ENCODE measurements at places on chromosomes 2 and 18.

GRCh38 chr2:40302751-40303325 lies 149.1 kb downstream of the SLC8A1 start:
- H3K27ac ChIP-seq = no peak overlapping the region
- DNase-seq = no peak
- H3K36me3 ChIP-seq = no peaks in the 10 kb centered on the region
- H3K27me3 ChIP-seq = no peaks in the 10 kb centered on the region
- H3K4me1 ChIP-seq = no peaks in the 10 kb centered on the region

DNA sequence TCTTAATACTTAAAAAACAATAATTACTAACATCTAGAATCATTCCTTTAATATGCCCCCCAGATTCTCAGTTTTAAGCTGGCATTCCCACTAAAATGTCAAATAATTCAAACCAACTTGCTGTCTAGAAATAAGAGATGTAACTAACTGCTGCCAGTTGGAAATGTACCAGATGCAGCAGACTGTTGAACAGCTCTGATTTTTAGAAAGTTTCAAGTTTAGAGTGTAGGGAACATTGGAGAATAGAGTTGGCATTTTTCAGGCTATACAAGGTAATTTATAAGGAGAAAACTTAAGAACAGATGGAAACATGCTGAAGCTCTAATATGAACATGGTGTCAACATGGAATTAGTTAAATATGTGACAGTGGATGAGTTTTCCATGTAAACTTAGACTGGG lies 101.4 kb downstream of the PTRHD1 start:
- no peak overlapping the region for H3K4me3 ChIP-seq
- no peak for DNase-seq
- peaks cover 27% of the 10 kb centered on the region for H3K36me3 ChIP-seq
- H3K4me1 ChIP-seq = peaks cover 10% of the 10 kb centered on the region
- H3K27ac ChIP-seq = no peak overlapping the region
- no peaks in the 10 kb centered on the region for H3K27me3 ChIP-seq

GRCh38 chr2:36729067-36729466 lies 32.6 kb downstream of the VIT start:
- H3K27me3 ChIP-seq = peaks cover 8% of the 10 kb centered on the region
- no peaks in the 10 kb centered on the region for H3K36me3 ChIP-seq
- no peak overlapping the region for H3K4me3 ChIP-seq
- H3K27ac ChIP-seq = no peak overlapping the region
- DNase-seq = no peak

DNA sequence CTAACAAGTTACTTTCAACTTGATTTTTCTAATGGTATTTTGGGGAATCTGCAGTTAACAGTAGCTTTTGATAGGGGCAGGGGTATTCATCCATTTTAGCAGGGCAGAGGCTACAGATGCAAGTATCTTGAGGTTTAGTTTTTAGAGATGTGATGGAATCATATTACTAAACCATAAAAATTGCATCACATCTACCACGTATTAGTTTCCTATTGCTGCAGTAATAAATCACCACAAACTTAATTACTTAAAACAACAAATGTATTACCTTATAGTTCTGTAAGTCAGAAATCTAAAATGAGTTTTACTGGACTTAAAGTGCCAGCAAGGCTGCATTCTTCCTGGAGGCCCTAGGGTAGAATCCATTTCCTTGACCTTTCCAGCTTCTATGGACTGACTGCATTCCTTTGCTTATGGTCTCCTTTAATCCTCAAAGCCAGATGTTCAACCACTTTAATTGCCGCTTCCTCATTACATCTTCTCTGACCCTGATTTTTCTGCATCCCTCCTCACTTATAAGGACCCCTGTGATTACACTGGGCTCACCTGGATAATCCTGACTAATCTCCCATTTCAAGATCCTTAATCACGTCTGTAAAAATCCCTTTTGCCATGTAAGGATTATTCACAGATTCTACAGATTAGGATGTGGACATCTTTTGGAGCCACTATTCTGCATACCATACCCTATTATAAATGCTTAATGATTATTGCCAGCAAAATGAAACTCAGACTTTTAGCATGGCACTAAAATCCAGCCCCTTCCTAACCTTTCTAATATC lies 21.9 kb upstream of the EXOC6B start:
- no peaks in the 10 kb centered on the region for H3K4me1 ChIP-seq
- DNase-seq = no peak
- no peak overlapping the region for H3K27ac ChIP-seq
- H3K27me3 ChIP-seq = peaks cover 19% of the 10 kb centered on the region
- H3K4me3 ChIP-seq = no peak overlapping the region

DNA sequence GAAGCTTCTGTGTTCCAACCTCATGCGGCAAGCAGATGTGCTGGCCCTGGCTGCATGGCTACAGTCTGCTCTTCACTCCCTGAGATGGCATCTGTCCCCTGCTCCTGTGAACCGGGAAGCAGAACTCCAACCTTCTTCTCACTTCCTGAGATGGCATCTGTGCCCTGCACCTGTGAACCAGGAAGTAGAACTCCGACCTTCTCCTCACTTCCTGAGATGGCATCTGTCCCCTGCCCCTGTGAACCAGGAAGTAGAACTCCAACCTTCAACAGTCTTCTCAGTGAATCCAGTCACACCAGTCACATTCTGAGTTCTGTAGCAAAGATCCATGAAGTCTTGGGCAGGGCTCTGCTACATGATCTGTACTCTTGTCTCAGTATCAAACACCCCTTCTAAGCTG lies 887.2 kb upstream of the KLHL29 start:
- DNase-seq = no peak
- H3K27ac ChIP-seq = no peak overlapping the region
- no peaks in the 10 kb centered on the region for H3K27me3 ChIP-seq
- no peaks in the 10 kb centered on the region for H3K4me1 ChIP-seq
- no peaks in the 10 kb centered on the region for H3K36me3 ChIP-seq

DNA sequence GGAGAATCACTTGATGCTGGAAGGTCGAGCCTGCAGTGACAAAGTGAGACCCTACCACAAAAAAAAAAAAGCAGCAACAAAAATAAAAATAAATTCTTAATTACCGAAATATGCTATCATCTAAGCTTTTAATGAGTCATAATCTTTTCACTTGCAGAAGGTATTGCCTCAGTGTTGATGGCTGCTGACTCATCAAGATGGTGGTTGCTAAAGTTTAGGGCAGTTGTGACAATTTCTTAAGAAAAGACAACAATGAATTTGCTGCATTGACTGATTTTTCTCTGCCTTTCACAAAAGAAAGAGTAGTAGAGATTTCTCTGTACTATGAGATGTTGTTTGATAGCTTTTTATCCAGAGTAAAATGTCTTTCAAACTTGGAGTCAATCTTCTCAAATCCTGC lies 1809.0 kb downstream of the SUCLG1 start:
- H3K4me1 ChIP-seq = no peaks in the 10 kb centered on the region
- no peaks in the 10 kb centered on the region for H3K27me3 ChIP-seq
- no peaks in the 10 kb centered on the region for H3K36me3 ChIP-seq

- H3K27ac ChIP-seq = peak overlapping the region; percentile 94
- peak overlapping the region; percentile 95 for H3K4me3 ChIP-seq
- H3K4me1 ChIP-seq = peaks cover 43% of the 10 kb centered on the region
- DNase-seq = no peak
Observed at GRCh38 chr2:74530239-74531187, 780 bp downstream of the HTRA2 start.

GRCh38 chr2:14189929-14190328 lies 442.6 kb upstream of the LRATD1 start:
- H3K4me3 ChIP-seq = no peak overlapping the region
- H3K27ac ChIP-seq = no peak overlapping the region
- no peak for DNase-seq
- no peaks in the 10 kb centered on the region for H3K36me3 ChIP-seq

GRCh38 chr2:30235859-30236535 lies 4.7 kb downstream of the LBH start:
- no peaks in the 10 kb centered on the region for H3K27me3 ChIP-seq
- H3K36me3 ChIP-seq = peaks cover 12% of the 10 kb centered on the region
- DNase-seq = no peak
- peak overlapping the region; percentile 100 for H3K27ac ChIP-seq
- H3K4me3 ChIP-seq = peak overlapping the region; percentile 95

GRCh38 chr2:119808516-119809147 lies 48.9 kb downstream of the PTPN4 start:
- H3K27me3 ChIP-seq = no peaks in the 10 kb centered on the region
- H3K36me3 ChIP-seq = peaks cover 37% of the 10 kb centered on the region
- H3K4me3 ChIP-seq = no peak overlapping the region
- peaks cover 51% of the 10 kb centered on the region for H3K4me1 ChIP-seq
- peak overlapping the region; percentile 3 for H3K27ac ChIP-seq

DNA sequence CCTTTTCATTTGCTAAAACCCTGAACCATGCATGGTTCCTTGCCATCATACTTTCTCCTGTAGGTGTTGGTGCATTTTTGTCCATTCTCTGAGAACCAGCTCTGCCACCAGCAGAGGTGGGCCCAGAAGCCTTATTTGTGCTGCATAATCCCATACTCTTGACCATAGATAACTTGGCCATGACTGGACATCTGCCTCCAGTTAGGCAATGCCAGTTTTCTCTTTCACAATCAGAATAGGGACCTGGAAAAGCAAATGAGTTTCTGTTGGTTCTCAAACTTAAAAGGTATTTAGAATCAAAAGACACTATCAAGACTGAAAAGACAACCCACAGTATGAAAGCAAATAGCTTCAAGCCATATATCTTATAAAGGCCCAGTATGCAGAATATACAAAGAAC lies 167.3 kb downstream of the MAIP1 start:
- H3K36me3 ChIP-seq = no peaks in the 10 kb centered on the region
- no peaks in the 10 kb centered on the region for H3K4me1 ChIP-seq
- no peak overlapping the region for H3K27ac ChIP-seq
- no peak overlapping the region for H3K4me3 ChIP-seq

GRCh38 chr18:3111523-3112240 lies 98.7 kb upstream of the LPIN2 start:
- DNase-seq = no peak
- no peaks in the 10 kb centered on the region for H3K4me1 ChIP-seq
- H3K27me3 ChIP-seq = no peaks in the 10 kb centered on the region
- H3K27ac ChIP-seq = no peak overlapping the region

DNA sequence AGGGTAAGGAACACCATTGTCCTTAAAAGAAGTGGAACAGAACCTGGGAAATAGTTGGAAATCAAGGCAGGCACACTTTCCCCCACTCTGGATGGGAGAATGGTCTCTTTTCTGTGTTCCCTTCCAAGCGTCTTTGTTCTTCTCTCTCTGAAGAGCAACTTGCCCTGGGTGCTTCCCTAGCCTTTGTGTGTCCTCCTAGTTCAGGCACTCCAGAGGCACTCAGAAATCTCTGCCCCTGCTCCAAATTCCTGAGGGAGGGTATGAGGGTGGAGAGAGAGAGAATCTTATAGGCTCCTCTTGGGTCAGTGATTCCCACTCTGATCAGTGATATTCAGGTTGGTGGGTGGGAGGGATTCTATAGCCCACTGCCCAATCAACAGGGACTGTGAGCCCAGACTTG lies 8.8 kb upstream of the SIX2 start:
- no peak for DNase-seq
- H3K4me1 ChIP-seq = peaks cover 4% of the 10 kb centered on the region
- H3K36me3 ChIP-seq = no peaks in the 10 kb centered on the region
- peaks cover 44% of the 10 kb centered on the region for H3K27me3 ChIP-seq

- H3K27me3 ChIP-seq = peaks cover 22% of the 10 kb centered on the region
- no peak for DNase-seq
- H3K4me3 ChIP-seq = no peak overlapping the region
Observed at GRCh38 chr2:224111576-224111975, 72.5 kb upstream of the SERPINE2 start.

- DNase-seq = no peak
- H3K27me3 ChIP-seq = no peaks in the 10 kb centered on the region
- no peak overlapping the region for H3K4me3 ChIP-seq
- H3K4me1 ChIP-seq = peaks cover 26% of the 10 kb centered on the region
- peak overlapping the region; percentile 89 for H3K27ac ChIP-seq
- H3K36me3 ChIP-seq = no peaks in the 10 kb centered on the region
Observed at GRCh38 chr2:134468164-134468563, 214.3 kb downstream of the MGAT5 start.

DNA sequence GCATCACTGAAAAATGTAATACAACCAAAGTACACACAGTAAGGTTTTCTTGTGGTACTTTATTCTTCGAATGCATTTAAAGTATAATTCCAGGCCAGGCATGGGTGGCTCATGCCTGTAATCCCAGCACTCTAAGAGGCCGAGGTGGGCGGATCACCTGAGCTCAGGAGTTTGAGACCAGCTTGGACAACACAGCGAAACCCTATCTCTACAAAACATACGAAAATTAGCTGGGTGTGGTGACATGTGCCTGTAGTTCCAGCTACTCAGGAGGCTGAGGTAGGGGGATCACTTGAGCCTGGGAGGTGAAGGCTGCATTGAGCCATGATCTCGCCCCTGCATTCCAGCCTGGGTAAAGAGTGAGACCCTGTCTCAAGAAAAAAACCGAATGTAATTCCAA lies 3.9 kb upstream of the TTC39C start:
- DNase-seq = no peak
- no peaks in the 10 kb centered on the region for H3K27me3 ChIP-seq
- peak overlapping the region; percentile 85 for H3K4me3 ChIP-seq
- peak overlapping the region; percentile 94 for H3K27ac ChIP-seq
- H3K4me1 ChIP-seq = peaks cover 60% of the 10 kb centered on the region

- H3K4me1 ChIP-seq = no peaks in the 10 kb centered on the region
- no peak for DNase-seq
- H3K4me3 ChIP-seq = no peak overlapping the region
- H3K36me3 ChIP-seq = no peaks in the 10 kb centered on the region
- H3K27me3 ChIP-seq = no peaks in the 10 kb centered on the region
Observed at GRCh38 chr18:10965119-10965518, 184.2 kb downstream of the PIEZO2 start.

GRCh38 chr18:55405893-55406406 lies 182.0 kb downstream of the TCF4 start:
- no peaks in the 10 kb centered on the region for H3K36me3 ChIP-seq
- no peaks in the 10 kb centered on the region for H3K27me3 ChIP-seq
- no peak for DNase-seq
- H3K4me3 ChIP-seq = no peak overlapping the region
- no peak overlapping the region for H3K27ac ChIP-seq

- peak; percentile 24 for DNase-seq
- H3K27me3 ChIP-seq = no peaks in the 10 kb centered on the region
- H3K4me1 ChIP-seq = peaks cover 8% of the 10 kb centered on the region
- H3K27ac ChIP-seq = peak overlapping the region; percentile 57
- peak overlapping the region; percentile 72 for H3K4me3 ChIP-seq
- no peaks in the 10 kb centered on the region for H3K36me3 ChIP-seq
Observed at GRCh38 chr2:31812051-31812798, 198.6 kb downstream of the MEMO1 start.

DNA sequence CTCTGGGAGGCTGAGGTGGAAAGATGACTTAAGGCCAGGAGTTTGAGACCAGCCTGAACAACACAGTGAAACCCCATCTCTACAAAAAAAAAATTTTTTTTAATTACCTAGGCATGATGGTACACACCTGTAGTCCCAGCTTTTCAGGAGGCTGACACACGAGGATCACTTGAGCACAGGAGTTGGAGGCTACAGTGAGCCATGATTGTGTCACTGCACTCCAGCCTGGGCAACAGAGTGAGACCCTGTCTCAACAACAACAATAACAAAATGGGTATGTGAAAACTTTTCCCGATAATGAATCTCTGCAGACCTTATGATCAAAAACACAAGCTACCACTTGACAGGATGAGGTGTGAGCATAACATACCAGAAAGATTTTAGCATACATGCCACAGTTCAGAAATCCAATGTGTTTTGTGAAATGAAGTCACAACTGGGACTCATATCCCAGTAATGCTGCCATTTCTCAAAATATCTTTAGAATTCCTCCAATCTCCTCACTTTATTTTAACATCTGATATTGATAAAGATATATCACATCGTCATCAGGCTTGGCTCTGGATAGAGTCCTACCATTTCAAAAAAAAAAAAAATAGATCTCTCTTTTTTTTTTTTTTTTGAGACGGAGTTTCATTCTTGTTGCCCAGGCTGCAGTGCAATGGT lies 74.0 kb upstream of the PELI1 start:
- H3K27me3 ChIP-seq = no peaks in the 10 kb centered on the region
- DNase-seq = no peak
- H3K4me3 ChIP-seq = no peak overlapping the region
- H3K36me3 ChIP-seq = no peaks in the 10 kb centered on the region

Measured in naive thymus-derived CD8-positive, alpha-beta T cell (primary cell).